ENCODE measurements at places on chromosomes 1 and 21.

DNA sequence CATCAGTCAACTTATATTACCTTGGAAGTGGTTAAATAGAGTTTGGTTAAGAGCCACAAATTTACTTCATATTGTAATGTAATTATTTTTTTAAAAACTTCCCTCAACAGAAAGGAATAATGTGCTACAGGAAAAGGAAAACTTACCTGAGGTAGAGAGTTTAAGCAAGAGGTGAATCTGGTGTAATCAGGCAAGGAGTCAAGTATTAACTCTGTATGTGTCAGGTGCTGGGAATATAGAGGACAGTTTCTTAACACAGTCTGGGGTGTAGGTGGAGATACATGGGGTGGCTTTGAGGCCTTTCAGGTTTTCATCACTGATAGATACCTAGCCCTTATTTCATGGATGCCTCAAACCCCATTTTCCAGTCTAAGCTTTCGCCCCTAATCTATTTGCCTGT lies 25.9 kb upstream of the MYOCOS start:
- DNase-seq: no peak

GRCh38 chr1:67760030-67760821 lies 73.0 kb downstream of the GNG12 start:
- DNase-seq: peak; percentile 64

DNA sequence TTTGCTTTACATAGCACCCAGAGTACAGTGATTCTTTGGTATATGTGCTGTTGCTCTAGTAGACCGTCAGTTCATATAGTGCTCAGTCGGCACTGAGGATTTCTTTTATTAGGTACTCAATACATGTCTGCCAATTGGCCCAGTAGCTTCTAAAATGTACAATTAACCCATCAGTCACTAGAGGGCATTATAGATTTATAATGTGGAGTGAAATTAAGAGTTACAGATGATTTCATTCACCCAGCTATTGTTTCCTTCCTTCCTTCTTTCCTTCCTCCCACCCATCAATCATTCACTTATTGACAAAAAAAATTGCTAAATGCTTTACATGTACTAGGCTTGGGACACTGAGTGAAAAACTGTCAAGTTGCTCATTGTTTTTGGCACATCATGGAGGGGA lies 263.6 kb upstream of the USP24 start:
- peak; percentile 51 for DNase-seq

GRCh38 chr1:91171898-91172297 lies 150.1 kb upstream of the ZNF644 start:
- no peak for DNase-seq

- DNase-seq: no peak
Observed at GRCh38 chr21:16305686-16306085, 575.9 kb downstream of the USP25 start.

DNA sequence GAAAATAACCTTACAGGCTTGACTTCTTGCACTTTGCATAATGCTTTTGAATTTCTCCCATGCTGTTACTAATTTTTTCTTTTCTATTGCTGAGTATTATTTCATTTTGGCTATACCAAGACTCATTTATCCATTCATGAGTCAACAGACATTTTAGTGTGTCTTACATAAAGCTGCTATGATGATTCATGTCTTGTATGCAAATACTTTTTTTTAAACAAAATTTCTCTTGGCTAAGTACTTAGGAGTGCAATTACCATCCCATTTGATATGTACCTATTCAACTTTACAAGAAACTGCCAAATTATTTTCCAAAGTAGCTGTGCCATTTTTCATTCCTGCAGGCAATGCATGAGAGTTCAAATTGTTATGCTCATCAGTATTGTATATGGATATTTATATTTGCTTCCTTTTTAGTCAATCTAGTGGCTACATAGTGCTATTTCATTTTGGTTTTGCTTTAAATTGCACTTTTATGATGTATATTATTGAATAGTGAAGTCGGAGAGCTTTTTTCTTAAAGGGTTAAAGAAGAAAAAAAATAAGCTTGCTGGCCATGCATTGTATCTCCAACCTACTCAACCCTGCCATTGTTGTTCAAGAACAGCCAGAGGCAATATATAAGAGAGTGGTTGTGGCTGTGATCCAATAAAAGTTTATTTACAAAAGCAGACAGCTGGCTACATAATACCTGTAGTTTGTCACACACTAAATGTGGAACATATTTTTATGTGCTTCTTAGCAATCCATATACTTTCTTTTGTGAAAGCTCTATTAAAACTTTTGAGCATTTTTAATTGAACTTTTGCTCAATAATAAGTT lies 862.8 kb downstream of the KCNT2 start:
- DNase-seq: peak; percentile 92

GRCh38 chr1:53894644-53895043 lies 657 bp downstream of the DIO1 start:
- DNase-seq: no peak

DNA sequence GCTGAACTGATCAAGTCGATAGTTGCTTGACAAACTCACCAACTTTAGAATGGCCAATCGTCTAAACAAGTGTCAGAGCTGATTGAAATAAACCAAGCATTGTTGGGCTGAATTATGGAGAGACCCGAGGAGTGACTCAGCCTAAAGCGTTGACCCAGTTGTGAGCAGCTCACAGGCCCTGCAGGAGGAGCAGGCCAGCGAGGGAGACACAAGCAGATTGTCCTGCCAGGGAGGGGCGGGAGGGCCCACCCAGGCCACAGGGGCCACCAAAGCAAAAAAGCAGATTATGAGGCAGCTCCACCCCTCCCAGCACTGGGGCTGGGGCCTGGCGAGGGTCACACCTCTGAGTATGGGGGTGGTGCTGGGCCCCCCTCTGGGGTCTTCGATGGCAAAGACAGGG lies 10.1 kb upstream of the MATN1 start:
- no peak for DNase-seq

- no peak for DNase-seq
Observed at GRCh38 chr1:181260271-181260670, 171.8 kb downstream of the IER5 start.

GRCh38 chr1:152034324-152034653 lies 2.5 kb downstream of the S100A11 start:
- DNase-seq: no peak

DNA sequence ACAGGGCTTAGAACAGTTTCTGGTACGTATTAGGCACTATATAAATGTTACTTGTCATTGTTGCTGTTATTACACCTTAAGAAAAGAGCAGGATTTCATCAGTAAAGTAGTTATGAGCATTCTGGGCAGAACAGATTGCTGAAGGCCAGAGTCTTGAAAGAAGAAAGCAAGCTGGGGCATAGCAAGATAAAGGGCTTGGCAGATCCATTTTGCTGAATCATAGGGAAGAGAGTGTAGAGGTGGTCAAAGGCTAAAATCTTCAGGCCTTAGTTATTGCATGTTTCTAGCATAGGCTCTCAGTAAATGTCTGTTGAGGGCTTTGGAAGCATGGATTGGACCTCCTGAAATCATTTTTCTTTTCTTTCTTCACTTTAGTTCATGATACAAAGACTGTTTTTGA lies 67.5 kb downstream of the PLA2G4A start:
- DNase-seq: no peak

- peak; percentile 77 for DNase-seq
Observed at GRCh38 chr21:35256468-35256988, 207.4 kb upstream of the RUNX1 start.

DNA sequence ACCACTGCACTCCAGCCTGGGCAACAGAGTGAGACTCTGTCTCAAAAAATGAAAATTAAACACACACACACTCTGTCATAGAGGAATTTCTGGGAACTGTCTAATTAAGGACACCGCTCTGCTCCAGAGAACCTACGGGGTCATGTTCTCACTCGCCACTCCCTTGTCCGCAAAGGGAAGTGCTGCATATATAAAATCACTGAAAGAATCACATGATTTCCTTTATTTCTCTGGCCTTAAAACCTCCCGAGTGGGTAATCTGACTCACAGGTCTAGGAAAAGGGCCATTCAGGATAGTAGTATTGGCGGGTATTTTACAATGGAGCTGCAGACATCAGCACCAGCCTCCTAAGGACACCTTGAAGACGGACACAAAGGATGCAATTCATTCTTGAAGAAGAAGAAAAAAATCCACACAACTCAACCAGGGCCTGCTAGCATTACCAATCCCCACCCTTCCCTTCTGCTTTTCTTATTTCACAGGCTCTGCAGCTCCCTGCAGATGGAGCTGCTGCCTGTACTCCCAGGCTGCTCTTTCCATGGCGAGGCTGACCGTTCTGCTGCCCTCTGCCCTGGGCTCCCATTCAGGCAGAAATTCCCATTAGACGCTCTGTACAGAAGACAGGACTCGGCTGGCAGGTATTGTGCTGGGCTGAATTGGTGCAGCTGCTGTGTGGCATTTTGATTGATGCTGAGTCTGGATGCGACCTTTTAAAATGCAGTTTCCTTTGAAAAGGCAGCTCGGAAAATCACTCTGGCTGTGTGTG lies 53.3 kb upstream of the FAM89A start:
- no peak for DNase-seq
